Esophagus squamous epithelium (tissue), 5 donors: ENCODE measurements at places on chromosomes 16 and 17.

DNA sequence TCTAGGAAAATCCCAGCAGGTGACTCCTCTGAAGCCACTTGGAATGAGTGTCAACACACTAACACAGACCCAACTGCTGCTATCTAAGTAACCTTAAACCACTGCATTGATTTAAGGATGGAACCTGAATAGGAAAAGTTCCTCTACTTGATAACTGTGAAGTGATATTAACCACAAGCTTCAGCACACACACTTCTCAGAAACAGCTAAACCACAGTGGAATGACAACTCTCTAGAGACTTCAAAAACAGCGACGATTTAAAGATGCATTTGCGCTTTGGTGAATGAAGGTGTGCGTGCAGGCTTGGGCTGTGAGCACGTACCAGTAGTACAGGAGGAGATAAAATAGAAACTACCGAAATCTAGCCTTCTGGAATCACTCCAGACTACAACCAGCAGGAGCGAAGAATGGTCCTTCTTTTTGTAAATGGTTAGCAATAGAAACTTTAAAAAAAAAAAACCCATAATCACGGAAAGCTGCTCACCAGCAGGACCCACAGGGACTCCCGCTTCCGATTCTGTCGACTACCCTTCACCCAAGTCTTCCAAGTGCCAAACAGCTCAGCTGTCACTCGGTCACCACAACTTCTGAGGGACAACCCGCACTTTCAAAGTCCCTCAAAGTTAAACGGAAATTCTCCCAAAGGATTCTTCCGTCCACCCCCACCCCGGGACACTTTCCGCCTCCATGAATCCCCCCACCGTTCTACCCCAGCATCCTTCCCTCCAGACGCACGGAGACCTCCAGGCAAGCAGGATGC, 137.7 kb upstream of the CORO6 start:
- H3K27ac ChIP-seq, result peak overlapping the region; percentile 87
- no peaks in the 10 kb centered on the region for H3K27me3 ChIP-seq
- no peaks in the 10 kb centered on the region for H3K4me1 ChIP-seq

- H3K27me3 ChIP-seq, result no peaks in the 10 kb centered on the region
- no peak overlapping the region for H3K4me3 ChIP-seq
- no peaks in the 10 kb centered on the region for H3K36me3 ChIP-seq
- DNase-seq, result no peak
- H3K4me1 ChIP-seq, result no peaks in the 10 kb centered on the region
Observed at GRCh38 chr17:72065556-72065955, 55.3 kb upstream of the SOX9 start.

DNA sequence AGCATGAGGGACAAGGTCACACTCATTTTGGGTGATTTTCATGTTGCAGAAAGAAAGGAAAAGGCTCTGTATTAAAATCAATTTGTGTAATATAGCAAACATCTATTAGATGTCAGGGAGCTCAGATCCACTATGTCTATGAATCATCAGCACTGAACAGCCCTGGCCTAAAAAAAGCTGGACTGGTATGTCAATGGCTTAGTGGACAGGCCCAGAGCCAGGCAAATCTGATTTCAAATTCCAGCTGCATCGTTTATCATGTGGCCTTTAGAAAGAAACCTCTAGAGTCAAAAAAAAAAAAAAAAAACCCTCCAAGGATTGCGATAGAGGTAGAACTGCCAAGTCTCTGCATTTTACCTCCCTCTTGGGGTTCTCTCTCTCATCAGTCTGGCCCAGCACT, 5.4 kb downstream of the GAS7 start:
- H3K4me3 ChIP-seq, result no peak overlapping the region
- H3K27me3 ChIP-seq, result no peaks in the 10 kb centered on the region
- H3K36me3 ChIP-seq, result no peaks in the 10 kb centered on the region
- DNase-seq, result no peak
- peaks cover 18% of the 10 kb centered on the region for H3K4me1 ChIP-seq

DNA sequence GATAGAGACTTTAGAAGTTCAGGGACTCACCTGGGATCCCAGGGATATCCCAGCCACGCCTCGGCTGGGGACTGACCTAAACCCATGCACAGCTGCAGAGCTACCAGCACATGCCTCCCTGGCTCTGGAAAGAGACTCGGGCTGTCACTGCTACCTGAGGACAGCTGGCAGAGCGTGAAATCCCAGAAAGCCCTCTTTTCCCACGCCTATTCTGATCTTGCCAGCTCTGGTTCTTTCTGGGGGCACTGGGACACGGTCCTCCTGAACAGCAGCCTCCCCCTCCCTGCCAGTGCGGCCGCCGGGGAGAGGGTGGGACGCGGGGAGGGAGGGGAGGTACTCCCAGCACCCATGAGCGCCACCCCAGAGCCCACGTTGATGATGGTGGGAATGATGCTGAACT, 10.8 kb downstream of the P2RX5 start:
- no peaks in the 10 kb centered on the region for H3K4me1 ChIP-seq
- DNase-seq, result no peak
- H3K27me3 ChIP-seq, result no peaks in the 10 kb centered on the region

DNA sequence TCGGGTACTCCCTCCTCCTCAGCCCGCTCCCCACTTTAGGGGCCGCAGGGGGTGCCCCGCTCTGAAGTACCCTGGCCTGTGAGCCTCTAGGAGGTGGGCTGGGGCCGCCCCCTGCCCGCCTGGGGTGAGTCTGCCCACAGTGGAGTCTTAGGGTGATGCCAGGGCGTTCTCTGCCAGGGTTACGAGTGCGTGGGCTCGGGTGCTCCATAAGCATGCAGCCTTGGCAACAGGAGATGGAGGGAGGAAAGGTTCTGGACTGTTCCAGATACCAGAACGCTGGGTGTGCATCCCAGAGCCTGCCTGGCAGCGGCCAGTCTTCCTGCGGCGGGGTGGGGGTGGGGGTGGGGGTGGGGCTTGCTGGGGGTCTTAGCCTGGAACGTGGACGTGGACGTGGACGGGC, 15.9 kb downstream of the CACNA1H start:
- no peaks in the 10 kb centered on the region for H3K4me1 ChIP-seq
- H3K36me3 ChIP-seq, result no peaks in the 10 kb centered on the region
- H3K27ac ChIP-seq, result peak overlapping the region; percentile 88
- no peak overlapping the region for H3K4me3 ChIP-seq
- no peak for DNase-seq
- peaks cover 57% of the 10 kb centered on the region for H3K27me3 ChIP-seq

DNA sequence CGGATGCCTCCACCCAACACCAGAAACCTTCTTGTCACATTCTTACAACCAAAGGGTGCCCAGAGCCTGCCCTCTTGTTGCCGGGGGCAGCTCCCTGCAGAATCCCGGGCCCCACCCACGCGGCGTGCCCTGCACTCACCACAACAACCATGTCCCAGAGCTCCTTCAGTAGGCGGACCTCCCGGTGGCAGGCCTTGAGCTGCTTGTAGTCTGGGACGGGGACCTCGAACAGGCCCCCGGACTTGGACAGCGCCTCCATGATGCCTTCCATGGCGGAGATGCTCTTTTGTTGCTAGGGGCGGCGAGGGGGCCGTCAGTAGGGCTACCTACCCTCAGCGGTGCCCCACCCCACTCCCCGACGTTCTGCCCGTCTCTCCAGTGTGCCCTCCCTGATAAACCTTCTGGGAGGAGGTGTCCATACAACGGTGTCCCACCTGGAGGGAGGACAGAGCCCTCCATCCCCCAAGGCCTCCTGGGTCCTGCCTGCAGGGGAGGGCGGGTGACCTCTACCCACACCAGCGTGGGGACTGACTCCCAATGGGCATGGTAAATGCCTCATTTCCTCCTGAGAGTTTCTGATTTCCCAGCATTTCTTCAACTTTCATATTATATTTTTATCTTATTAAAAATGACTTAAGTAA, 52.2 kb downstream of the DNAH17 start:
- H3K4me1 ChIP-seq, result no peaks in the 10 kb centered on the region
- no peak overlapping the region for H3K4me3 ChIP-seq
- DNase-seq, result no peak
- no peaks in the 10 kb centered on the region for H3K27me3 ChIP-seq
- no peaks in the 10 kb centered on the region for H3K36me3 ChIP-seq
- no peak overlapping the region for H3K27ac ChIP-seq
